ENCODE measurements at places on chromosomes 5 and 9.
A peak's percentile ranks its signal among the peaks of the same experiment; 100 is the strongest.

DNA sequence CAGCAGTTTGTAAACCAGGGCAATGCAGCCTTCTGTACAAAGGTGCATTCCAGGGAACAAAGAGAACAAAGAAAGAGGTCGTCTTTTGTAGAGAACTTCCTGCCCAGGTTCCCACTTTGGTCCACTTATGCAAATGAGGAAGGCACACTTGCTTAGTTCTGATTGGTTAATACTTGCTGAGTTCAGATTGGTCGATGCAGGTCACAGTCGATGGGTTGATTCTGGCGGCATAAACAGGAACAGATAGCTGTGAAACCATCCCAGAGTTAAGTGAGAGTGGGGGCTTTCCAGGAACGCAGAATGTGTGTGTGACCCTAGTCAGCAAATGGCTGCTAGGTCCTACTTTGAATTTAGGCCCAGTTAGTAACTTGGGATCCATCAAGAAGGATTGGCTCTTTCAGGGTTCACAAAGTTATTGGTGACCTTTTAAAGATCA lies 1.8 kb upstream of the ADAMTS13 start:
- no peak for DNase-seq

DNA sequence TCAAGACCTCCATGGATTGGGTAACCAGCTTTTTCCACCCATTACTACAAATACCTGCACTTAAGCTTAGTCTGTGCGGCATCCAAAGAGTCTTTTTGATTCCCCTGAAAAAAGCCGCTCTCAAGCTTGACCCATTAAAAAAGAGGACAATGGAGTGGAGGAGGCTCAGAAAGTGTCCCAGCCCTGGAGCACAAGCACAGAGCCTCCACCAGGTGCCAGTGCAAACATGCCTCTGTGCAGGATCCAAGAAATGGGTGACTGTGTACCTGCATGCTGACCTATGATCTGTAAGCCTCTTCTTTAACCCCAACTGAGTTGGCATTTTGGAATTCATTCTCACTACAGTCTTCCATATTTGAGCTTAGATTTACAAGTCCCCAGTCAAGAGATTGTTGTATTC lies 168.3 kb upstream of the TLE4 start:
- no peak for DNase-seq

- DNase-seq = no peak
These were observed 343.0 kb downstream of the RAB3C start for GRCh38 chr5:58925627-58926540.

- no peak for DNase-seq
These were observed 44.5 kb downstream of the ZNF608 start for GRCh38 chr5:124701873-124702425.

- no peak for DNase-seq
These were observed 106.0 kb upstream of the RPS23 start for GRCh38 chr5:82384034-82384750.

DNA sequence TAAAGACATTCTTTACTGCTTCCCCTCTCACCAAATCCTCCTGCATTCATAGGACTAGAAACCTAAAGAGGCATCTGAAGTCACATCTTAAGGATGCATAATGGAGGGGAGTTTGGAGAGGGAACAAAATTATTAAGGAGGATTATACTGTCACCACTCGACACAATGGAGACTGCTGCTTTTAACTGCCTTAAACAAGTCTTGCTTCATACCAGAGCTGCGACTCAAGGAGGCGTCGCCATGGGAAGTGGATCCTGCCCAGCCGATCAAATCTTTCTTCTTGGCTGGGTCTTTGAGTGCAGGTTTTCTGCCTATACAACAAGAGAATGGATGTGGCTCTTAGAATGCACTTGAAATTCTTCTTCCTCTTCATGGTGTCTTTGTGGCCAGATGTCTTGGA lies 66.7 kb upstream of the FOXE1 start:
- no peak for DNase-seq

- no peak for DNase-seq
These were observed 325.2 kb downstream of the PSAT1 start for GRCh38 chr9:78622126-78622525.

DNA sequence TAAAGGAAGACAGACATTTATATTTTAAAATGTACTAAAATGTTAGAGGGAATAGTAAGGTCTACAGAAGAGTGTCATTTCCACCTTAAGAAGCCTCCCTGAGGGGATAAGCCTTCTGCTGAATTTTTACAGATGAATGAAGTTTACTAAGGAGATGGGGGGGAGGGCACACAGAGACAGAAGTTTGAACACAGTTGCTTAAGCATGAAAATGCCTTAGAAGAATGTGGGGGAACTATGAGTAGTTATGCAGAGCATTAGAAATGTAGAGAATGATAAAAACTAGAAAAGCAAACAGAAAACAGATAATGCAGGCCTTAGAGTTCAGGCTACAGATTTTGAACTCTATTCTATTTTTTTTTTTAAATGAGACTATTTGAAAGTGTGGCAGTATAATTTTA lies 232.2 kb upstream of the VLDLR start:
- DNase-seq = no peak

- DNase-seq = no peak
These were observed 38.9 kb downstream of the NDUFS6 start for GRCh38 chr5:1840071-1840547.

GRCh38 chr9:21873540-21874221 lies 71.2 kb downstream of the MTAP start:
- no peak for DNase-seq

DNA sequence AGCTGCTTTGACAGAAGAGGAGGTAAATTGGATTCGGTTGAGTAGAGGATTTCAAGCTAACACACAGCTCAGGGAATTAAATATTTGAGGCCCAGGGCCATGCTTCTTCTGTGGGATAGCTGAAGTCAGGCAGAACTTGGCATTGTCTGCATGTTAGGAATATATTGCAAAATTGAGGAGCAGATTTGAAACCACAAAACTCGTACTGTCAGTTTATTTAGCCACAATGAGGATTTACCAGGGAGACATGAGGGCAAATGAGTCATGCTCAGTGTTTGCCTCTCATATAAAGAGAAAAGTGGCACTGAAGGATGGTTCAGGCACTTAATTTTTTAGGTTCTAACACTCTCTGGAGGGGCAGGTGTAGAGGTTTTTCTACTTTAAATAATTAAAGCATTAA lies 83.0 kb upstream of the PRLR start:
- DNase-seq = peak; percentile 6

- no peak for DNase-seq
These were observed 50.5 kb downstream of the RGS3 start for GRCh38 chr9:113514061-113514460.

DNA sequence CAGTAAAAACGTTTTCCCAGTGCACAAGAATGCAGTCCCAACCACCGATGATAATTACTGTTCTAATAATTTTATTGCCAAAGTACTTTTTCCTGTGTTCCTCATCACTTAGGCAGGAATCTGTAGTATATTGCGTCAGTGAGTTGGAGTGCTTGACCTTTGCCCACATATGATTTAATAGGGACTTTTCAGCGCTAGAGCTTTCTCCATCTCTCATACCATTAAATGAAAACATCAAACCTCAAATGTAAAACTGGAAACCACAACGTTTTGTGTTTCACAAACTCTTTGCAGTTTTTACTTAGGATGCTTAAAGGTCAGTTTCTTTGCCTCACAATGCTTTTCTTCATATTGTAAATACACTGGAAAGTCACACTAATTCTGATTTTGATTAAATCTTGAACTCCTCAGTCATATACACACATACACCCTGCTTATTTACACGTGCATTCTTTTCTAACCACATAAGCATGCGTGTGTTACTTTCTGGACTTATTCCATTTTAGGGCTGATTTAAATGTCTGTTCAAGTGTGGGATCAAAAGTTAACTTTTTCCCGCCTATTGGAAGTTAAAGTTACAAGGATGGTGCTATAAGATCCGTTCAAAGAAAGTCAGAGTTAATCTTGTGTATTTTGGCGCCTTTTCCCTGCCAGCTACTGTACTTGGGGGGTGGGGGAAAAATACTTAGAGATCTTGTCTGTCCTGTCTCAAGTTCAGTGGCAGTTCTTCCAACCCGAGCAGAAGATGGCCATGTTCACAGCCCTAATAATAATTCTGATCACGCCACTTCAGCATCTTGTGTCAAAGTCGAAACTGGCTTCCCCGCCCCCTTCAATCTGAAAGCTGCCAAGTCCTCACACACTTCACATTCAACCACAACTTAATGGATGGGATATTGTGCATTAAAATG lies 6.6 kb upstream of the NFIB start:
- no peak for DNase-seq

DNA sequence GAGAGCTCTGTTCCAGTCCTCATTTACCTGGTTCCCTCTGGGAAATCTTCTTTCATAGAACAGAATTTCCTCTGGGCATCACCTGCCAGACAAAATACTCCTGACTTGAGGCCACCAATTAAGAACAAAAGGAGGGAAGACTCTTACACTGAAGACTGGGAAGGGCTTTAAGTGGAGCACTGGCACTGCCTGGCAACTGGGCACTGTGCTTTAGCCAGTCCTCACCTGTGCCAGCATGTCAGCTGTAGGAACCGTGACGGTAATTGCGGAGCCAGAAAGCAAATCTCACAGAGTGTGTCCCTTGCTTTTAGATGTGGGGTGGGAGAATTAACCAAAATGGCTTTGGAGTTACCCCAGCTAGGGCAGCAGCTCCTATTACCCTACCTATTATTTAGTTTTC lies 40.6 kb downstream of the FAM219A start:
- DNase-seq = no peak

- peak; percentile 90 for DNase-seq
These were observed 34.2 kb downstream of the MTAP start for GRCh38 chr9:21836437-21837161.

GRCh38 chr9:111152614-111153406 lies 114.5 kb upstream of the LPAR1 start:
- DNase-seq = no peak

GRCh38 chr5:135955525-135955924 lies 742 bp upstream of the LECT2 start:
- DNase-seq = no peak

GRCh38 chr5:35919191-35919590 lies 19.2 kb downstream of the CAPSL start:
- DNase-seq = no peak

Data from brain pericyte (primary cell).